ENCODE measurements at places on chromosomes 11 and 22.

DNA sequence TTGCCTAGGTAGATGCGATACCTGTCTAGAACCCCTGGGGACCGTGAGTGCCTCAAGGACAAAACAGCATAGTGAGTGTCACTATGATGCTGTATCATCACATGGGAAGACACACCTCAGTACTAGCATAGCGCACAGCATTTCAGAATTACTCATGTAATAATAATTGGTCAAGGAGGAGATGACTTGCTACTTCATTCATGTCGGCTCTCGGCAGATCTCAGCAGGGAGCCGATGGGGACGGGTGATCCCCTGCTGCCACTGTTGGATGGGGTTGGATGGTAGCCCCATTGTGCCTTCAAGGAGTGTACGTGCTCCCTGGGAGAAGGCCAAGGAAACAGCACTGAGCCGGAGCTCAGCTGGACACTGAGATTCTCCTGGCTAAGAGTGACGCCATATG is 186.9 kb downstream of the EFCAB6 start:
- ATAC-seq: peak; percentile 56

- no peak for ATAC-seq
Observed at GRCh38 chr11:5013012-5013411, 18.4 kb downstream of the OR51L1 start.

GRCh38 chr11:45933131-45933831 is 10.8 kb downstream of the LARGE2 start:
- ATAC-seq: peak; percentile 55

- ATAC-seq: no peak
Observed at GRCh38 chr11:20596205-20597153, 2.9 kb upstream of the SLC6A5 start.

DNA sequence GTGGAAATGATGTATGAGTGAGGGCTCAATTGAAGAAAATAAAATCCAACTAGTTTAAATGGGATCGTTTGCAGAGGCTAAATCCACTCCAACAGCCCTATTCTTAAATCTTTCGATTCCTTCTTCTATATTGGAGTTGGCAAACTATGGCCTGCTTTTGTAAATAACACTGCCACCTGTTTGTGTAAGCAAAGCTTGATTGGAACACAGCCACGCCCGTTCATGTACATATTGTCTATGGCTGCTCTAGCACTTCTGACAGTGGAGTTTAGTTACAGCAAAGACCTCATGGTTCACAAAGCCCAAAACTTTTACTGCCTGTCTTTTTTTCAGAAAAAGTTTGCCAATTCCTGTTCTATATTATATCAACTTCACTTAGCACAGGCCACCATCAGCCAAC is 40.6 kb upstream of the RCN1 start:
- ATAC-seq: no peak

DNA sequence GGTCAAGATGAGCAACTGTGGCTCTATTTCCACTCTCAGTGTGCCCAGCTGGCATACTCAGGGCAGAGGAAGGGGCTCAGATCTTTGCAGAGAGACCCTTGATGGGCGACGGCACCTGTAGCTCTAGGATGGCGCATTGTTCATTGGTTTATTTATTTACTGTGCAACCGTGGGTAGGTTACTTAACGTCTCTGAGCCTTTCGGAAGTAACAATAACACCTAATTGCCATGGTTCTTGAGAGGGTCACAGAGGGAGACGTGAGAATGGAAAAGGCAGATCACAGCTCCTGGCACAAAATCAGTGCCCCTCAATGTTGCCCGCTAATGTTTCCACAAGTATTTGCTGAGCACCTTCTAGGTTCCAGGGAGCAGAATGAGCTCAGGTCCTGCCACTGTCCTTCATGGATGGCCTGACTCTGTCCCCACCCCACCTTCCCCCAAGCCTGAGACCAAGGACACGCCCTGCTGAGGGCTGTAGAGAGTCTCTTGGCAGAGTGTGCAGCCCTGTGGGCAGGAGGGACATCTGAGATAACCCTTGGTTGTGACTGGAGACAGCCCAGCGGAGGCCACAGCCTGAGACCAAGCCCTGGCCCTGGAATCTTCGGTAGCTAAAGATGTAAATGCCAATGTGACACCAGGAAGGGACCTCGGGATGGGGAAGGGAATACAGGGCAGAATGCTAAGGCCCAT is 780 bp upstream of the ALDH3B2 start:
- ATAC-seq: no peak

GRCh38 chr11:58763120-58763490 is 31.4 kb upstream of the GLYAT start:
- no peak for ATAC-seq

DNA sequence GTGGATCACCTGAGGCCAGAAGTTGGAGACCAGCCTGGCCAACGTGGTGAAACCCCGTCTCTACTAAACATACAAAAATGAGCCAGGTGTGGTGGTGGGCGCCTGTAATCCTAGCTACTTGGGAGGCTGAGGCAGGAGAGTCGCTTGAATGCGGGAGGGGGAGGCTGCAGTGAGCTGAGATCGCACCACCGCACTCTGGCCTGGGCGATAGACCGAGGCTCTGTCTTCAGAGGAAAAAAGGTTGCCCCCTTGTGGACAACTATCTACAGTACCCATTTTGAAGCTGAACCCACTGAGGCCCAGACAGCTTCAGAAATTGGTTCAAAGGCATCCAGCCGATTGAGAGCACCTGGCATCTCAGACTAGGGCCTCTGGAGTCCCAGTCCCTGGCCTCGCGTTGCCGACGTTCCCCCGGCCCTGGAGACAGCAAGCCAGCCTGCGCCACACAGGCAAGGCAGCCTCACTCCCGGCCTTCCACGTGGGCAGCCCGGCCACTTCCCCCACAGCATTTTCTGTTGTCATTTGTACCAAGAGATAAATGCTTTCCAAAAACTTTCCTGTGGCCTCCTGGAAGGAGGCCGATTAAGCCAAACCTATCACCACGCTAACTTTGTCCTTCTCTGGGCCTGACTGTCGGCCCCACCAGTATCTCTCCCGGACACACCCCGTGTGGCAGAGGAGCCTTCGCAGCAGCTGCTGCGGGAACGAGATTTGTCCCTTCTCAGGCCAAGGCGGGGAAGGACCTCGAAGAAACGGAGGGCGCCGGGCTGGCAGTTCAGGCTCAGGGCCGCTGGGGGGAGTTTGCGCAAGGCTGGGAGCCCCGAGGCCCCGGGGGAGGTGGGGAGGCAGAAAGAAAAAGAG is 82.8 kb downstream of the FLI1 start:
- peak; percentile 93 for ATAC-seq

DNA sequence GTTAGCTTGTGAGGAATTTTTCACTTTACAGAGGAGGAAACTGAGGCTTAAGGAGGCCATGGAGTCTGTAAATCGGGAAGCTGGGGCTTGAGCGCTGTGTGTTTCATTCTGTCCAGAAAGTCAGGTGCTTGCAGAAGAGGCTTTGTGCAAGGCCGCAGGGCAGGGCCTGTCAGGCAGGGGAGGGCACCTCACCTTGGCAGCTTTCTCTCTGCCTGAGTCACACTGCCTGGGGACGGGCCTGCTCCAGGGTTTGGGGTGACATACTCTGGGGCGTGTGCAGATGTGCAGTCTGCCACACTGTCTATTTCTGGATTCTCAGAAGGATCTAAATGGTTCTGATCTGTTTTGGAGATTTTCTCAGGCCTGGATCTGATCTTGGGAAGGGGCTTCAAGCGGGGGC is 8.4 kb downstream of the INCENP start:
- no peak for ATAC-seq

DNA sequence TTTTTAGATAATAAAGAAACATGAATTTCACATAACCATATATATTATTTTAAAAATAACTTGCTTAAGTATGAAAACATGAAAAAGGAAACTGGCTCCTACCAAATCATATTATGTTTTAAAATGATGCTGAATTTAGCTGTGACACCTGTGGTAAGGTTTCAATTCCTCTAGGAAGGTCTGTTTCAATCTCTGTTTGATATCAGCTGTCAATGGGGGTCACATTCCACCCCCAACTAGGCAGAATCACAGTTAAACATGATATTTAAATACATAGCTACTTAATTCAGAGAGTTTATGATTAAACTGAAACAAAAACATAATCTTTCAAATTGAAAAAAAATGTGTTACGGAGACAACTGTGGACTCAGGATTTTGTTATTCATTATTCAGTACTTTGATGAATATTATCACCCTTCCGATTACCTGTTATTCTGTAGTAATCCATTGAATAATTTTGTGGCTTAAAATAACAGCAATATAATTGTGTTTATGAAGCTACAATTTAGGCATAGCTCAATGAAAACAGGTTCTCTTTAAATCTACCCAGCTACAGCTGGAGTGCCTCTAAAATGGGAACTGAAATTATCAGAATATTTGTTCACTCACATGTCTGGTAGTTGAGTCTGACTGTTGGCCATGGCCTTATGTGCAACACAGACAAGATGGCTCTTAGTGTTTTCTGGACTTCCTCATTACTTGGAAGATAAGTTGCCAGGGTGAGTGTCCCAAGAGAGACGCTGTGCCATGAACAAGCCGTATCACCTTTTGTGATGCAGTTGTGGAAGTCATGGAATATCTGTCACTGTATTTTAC is 244.6 kb upstream of the ANO3 start:
- ATAC-seq: no peak

- ATAC-seq: peak; percentile 51
Observed at GRCh38 chr11:14232652-14233051, 126.3 kb downstream of the RRAS2 start.

DNA sequence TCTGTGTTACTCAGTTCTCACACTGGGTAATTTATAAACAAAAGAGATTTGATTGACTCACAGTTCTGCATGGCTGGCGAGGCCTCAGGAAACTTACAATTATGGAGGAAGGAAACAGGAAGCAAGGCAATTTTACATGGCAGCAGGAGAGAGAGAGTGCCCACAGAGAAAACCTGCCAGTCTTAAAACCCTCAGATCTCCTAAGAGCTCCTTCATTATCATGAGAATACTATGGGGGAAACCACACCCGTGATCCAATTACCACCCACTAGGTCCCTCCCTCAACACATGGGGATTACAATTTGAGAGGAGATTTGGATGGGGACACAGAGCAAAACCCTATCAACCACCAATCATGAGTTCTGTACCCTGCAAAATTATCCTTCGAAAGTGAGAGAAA is 1180.8 kb downstream of the JRKL start:
- no peak for ATAC-seq

DNA sequence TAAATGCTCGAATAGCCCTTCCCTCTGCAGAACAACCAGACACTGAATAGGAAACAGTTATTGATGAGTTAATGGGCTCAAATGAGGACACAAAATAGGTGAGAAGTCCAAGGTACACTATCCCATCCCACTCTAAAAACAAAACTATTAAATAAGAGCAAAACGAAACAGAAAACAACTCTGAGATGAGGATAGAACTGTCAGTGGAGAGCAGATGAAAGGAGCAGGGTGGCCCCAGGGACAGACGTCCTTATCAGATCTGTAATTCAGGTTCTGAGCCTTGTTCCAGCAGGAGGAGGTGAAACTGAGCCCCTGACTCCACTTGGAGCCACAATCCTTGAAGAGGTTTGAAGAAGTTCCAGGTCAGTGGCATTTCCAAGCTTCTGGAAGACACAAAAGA is 8.5 kb upstream of the SNX19 start:
- no peak for ATAC-seq

GRCh38 chr11:86515297-86516094 is 140.8 kb downstream of the CCDC81 start:
- ATAC-seq: peak; percentile 84

GRCh38 chr22:36546092-36546804 is 17.3 kb upstream of the EIF3D start:
- ATAC-seq: peak; percentile 78

GRCh38 chr11:116691771-116692177 is 81.0 kb downstream of the BUD13 start:
- peak; percentile 92 for ATAC-seq

- no peak for ATAC-seq
Observed at GRCh38 chr11:1776944-1777715, 13.4 kb upstream of the CTSD start.

DNA sequence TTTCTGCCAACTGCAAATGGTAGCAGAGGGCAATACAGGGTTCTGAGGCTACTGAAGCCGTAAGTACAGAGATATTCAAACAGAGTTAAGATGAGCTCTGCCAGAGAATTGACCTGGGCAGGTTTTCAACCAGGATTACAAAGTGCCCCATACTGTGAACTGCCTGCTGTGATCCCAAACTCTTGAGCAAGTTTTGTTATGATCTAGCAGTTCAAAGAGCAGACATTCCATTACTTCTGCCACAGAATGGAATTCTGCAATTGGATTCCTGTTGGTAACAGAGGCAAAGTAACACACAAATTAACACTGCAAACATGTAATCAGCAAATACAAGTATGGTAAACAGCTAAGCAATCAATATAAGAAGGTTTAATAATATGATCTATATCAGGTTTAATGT is 31.2 kb downstream of the ALG9 start:
- no peak for ATAC-seq

DNA sequence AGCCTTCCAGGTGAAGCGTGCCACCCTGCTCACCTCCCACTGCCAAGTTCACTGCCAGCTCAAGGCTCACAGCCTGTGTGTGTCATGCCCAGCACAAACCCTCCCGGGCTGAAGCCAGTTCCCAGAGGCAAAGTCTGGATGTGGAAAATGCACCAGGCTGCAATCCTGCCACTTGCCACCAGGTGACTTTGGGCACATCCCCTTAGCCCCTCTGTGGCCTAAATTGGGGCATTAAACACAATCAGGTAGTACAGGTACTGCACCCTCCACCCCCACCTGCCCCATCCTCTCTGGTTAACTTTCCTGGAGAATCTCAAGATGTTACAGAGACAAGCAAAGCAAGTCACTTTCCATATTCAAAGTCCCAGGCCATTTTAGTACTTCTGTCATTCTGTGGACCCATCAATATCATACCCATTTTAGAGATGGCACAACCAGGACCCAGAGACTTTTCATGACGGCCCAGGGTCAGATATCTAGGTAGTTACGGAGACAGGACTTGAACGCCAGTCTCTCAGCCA is 1.8 kb upstream of the RASD2 start:
- peak; percentile 53 for ATAC-seq

DNA sequence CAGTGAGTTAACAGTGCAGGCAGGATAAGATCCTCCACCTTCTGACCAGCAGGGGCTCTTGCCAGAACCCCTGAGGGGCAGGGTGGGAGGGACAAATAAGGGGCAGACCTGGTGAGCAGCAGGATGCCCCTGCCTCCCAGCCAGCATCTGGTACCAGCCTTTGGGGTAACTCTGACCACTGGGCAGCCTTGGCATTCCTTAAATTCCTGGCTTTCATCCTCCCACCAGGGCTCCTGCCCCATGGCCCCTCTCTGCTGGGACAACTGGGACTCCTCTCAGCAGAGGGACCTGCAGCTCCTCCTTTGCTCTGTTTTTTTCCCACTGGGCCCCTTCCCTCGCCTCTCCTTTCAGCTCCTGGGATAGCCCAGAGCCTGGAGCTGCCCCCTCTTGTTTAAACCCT is 98.0 kb upstream of the CD82 start:
- ATAC-seq: no peak
